ENCODE measurements at places on chromosomes 3 and 15.

DNA sequence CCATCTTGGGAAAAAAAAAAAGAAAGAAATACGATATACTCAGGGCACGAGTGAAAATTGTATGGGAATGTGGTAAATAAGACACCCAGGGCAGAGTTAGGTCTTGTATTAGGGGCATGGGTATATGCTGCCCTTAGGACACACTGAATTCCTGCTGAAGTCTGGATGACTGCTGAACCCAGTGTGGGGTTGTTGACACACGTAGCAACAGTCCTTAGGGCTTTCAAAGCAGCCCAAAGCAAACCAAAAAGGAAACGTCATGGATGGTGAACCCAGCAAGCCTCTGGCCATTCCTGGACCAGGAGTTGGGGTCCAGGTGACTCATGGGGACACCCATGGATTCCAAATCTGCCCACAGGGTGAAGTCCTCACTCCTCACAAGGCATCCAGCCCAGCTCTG, 27.1 kb upstream of the SEMA3F start:
- no peak for DNase-seq

- DNase-seq: no peak
Measured at GRCh38 chr3:129409541-129409940, 18.9 kb downstream of the EFCAB12 start.

- no peak for DNase-seq
Measured at GRCh38 chr3:106004826-106005225, 136.0 kb upstream of the CBLB start.

- no peak for DNase-seq
Measured at GRCh38 chr3:187912007-187912406, 166.7 kb upstream of the BCL6 start.

DNA sequence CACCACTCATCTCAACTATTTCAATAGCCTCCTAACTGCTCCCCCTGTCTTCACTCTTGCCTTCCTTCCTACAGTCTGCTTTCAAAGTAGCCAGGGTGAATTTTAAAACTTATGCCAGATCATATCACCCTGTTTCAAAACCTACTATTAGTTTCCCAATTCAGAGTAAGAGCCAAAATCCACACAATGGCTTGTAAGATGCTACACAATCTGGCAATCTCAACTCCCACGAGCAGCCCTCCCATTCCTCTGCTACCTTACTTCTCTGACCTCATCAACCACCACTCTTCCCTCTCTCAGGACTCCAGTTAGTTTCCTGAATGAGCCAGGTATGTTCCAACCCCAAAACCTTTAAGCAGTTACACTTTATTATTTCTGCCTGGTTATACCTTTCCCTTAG, 62.5 kb downstream of the VPS13C start:
- DNase-seq: no peak

All from AG04449 (cell line).